ENCODE measurements at places on chromosomes 13 and 19.

- DNase-seq: peak; percentile 45
Measured at GRCh38 chr13:30581582-30581981, 36.1 kb upstream of the USPL1 start.

DNA sequence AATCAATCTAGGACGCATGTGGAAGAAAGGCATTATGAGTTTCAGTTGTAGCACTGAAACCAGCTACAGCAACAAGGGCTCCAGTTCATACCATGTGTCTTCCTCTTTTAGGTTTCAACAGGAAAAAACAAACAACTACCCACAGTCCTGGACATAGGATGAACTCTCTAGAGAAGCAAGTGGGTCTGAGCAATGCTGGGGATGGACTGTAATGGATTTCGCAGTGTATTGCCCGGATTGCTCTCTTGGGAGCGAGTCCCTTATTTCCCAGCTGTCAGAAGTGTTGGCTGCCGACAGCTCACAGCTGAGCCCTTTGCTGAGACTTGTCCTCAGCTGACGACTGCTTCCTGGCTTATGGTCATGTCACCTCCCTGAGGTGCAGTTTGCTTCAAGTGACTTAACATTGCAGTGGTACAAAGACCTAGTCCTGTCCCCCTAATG lies 12.1 kb upstream of the MYCBP2 start:
- DNase-seq: no peak

GRCh38 chr13:87128491-87128890 lies 542.7 kb upstream of the SLITRK5 start:
- no peak for DNase-seq

GRCh38 chr13:94419304-94419924 lies 60.1 kb downstream of the DCT start:
- DNase-seq: peak; percentile 7

- no peak for DNase-seq
Measured at GRCh38 chr13:87712012-87712411, 40.8 kb downstream of the SLITRK5 start.

DNA sequence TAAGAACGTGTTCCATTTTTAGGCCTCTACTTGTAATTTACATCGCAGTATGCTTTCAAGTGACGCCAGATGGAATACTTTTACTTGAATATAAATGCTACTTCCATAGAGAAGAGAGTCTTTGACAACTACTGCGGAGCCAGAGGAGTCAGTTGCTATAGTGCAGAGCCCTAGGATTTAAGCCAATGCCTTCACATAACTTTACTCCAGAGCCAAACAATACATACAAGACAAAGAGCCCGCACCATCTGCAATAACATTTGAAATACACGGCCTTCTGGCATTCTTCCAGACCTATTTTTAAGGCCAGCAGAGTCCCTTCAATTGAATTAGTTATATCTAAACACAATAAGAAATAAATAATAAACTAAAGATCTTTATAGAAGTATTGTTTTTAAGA lies 59.4 kb downstream of the XPO4 start:
- DNase-seq: no peak

DNA sequence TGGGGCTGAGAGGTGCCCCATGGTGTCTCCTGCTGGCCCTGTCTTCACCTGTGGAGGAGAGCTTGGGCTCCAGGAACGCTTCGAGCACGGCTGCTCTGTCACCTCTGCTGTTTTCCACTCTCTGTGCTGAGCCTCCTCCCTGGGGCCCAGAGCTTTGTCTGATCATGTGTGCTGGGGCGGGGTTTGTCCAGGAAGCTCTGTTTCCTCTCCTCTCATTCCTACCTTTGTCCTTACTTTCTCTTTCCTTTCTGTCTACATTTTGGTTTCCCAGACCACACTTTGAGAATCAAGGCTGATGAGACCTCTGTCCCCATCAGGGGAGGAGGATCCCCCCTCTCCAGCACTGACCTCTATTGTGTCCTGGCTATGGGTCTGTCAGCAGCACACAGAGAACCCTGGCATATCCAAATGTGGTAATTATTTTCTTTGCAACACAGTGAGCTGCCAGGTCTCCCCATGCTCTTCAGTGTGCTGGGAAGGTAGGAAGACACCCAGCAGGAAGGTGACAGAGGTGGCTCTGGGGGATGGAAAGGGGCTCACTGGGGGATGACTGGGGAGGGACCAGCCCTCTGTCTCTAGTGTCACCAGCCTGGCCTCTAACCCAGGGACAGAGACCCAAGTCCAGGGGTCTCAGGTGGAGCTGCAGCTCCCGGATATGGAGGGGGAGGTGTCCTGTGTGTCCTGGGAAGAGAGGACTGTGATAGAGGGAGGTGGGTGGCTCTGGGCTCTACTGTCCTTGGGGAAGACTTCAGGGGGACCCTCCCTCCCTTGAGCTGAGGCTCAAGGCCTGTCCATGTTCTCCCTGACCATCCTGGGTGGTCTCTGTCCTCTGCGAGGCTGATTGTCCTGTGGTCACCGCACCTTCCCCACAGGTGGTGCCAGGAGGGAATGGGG lies at the start of gene CEACAM1:
TSS of gene CEACAM1 (minus strand) at position 128 of the 894 bp plus-strand sequence. CDS start at position 21, 107 bp downstream.
- peak; percentile 75 for DNase-seq

DNA sequence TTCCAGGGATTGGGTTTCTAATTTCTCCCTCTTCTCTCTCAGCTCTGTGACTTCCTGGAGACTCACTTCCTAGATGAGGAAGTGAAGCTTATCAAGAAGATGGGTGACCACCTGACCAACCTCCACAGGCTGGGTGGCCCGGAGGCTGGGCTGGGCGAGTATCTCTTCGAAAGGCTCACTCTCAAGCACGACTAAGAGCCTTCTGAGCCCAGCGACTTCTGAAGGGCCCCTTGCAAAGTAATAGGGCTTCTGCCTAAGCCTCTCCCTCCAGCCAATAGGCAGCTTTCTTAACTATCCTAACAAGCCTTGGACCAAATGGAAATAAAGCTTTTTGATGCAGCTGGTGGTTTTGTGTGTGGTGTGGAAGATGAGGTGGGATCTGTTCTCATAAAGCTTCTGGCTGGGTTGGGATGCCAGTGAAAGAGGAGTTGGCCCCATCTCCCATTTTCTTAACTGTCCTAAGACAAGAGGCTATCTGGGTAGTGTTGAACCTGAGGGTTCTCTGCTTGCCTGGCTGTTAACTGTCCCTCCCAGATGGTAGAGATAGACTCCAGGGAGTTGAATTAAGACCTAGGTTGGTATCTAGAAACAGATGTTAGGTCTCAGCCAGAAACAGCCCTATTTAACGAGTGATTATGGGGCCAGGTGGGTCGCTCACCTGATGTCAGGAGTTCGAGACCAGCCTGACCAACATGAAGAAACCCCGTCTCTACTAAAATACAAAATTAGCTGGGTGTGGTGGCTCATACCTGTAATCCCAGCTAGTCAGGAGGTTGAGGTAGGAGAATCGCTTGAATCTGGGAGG lies 1.6 kb downstream of the FTL start:
- DNase-seq: no peak

DNA sequence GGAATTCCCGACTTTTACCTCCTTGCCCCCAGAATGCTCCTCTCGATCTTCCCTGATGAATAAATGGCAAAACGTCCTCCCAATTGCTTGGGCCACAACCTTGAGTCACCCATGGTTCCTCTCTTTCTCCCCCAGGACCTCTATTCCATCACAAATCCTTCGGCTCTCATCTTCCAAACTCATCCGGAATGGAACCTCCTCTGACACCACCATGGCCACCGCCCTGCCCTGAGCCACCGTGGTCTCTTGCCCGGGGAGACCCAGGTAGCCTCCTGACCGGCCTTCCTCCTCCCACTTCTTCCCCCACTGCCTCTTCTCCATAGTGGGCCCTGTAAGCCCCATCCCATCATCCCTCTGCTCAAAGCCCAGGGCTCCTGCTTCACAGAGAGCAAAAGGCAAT lies 4.9 kb downstream of the SLC7A10 start:
- no peak for DNase-seq

- no peak for DNase-seq
Measured at GRCh38 chr13:91381371-91381770, 17.1 kb upstream of the GPC5 start.

DNA sequence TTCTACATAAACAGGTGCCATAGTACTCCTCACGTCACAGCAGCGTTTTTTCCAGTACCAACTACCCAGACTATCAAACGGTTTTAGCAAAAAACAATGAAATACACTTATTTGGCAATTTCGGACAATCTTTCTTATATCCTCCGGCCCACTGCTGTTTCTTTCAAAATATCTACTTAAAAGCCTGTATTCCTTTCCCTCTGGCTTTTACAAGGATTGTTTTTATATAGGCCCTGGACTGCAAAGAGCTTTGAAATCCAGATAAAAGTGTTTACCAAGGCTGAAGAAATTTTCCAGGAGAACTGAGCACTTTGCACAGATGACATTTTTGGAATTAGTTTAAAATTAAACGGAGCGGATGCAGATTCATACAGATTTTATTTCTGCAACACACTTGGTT lies 255.9 kb upstream of the STARD13 start:
- no peak for DNase-seq

DNA sequence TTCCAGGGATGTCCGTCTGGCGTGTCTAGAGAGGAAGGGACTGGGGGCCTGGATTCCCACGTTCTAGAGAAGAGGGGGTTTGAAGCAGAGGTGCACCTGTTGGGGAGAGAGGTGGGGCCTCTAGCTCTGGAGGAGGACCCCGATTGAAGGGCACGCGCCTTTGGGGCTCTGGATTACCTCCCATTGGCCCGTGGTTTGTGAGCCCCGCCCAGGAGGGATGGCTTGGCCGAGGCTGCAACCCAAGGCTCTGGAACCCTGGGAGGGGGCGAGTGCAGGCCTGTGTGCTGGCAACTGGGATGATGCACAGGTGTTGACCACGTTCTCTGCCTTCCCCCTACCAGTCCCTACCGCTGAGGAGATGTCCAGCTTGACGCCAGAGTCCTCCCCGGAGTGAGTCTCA lies 20.2 kb downstream of the TMEM150B start:
- no peak for DNase-seq

DNA sequence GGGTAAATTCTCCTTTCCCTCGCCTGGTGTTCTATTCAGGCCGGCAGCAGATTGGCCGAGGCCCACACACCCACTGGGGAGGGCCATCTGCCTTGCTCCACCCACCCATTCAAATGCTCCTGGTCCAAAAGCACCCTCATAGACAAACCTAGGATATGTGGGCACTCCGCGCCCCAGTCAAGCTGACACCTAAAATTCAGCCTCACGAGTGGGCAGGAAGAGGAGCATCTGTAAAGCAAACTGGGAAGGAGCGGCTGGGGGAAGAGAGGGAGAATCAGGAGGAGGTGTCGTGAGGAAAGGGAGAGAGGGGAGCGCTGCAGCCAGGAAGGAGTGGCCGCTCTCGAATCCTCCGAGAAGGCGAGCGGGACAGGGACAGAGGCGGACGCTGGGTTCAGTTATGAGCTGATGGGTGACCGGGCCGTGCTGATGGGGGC lies 136.9 kb downstream of the USP12 start:
- DNase-seq: no peak

DNA sequence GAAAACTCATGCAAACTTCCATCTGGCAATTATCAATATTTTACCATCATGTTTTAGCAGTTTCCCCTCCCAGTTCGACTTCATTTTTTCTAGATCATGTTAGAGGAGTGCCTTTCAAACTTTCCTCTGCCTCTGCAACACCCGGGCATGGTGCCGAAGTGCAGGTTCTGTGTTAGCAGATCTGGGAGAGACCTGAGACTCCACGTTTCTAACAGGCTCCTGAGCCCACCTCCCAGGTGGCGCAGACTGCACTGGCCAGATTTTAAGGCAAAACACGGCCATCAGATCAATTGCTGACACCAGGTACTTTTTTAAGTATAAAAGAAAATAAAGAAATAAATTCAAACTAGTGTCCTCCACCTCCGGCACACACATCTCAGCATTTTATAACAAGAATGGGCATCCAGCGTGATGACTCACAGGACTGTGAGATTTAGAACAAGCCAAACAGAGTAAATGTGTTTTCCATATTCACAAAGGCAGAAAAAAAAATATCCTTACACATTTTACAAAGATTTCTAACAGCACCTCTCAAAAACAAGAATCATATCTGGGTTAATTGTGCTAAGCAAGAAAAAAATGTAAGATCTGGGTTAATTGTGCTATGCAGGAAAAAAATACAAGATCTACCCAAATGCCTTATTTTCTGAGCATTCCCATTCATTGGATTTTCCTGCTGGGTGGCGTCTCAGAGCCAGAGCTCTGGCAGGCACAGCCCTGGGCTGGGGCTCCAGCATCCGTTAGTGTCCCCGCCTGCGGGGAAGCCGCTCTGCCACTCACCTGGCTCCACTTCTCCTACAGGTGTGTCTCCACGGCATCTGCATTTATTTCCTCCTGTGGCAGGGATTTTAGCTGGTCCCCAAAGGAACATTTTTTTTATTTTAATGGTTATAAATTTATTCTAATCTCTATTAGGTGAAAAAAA lies 127.9 kb upstream of the SOX1 start:
- DNase-seq: no peak

DNA sequence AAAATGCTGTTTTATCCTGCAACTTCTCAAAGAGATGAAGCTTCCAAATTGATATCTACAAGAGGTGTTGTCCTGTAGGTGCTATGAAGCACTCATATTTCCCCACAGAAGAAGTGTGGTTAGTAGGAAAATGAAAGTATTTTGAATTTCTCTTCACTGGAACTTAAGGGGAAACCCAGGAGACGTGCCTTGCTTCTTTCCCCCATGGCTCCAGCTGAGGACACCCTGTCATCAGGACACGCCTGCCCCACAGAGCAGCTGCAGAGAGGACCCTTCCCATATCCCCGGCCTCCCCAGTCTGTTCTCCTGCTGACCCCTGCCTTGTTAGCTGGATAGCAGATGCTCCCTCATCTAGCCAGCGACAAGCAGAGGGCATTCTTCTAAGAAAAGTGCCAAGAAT lies 371.3 kb downstream of the COG6 start:
- DNase-seq: peak; percentile 3

DNA sequence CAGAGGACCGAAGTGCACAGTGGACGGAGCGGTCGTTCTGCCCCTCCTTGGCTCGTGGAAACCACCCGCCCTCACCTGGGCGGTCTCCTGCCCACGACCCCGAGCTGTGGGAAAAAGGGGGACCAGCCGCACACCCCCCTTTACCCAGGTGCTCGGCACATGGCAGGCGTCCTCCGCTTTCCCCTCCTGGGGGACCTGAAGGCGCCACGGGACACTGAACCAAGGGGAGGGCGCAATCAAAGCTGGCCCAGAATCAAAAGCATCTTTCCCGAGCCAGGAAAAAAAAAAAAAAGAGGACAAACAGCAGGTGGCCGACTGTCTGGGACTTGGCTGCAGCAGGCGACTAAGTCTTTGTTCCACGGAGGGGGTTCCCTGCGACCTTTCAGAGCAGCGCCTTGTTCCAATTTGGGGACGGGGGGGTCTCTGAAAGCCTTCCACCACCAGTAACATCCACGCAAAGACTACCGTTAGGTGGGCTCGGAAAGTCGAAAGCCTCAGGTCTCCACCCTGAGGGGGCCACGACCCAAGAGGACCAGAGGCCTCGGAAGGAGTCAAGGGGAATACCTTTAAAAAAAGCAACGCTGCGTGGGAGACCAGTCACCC lies 1.1 kb downstream of the MBD3 start:
- DNase-seq: no peak

DNA sequence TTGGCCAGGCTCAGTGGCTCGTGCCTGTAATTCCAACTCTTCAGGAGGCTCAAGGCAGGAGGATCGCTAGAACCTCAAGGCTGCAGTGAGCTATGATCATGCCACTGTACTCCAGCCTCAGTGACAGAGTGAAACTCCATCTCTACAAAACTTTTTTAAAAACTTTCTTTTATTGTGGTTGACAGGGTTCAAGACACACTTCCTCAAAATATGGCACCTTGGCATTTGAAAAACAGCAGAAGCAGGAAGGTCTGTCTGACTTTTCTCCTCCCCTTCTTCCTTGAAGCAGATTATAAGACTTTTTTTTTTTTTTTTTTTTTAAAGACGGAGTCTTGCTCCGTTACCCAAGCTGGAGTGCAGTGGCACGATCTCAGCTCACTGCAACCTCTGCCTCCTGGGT lies 100.3 kb downstream of the TM9SF2 start:
- peak; percentile 30 for DNase-seq

- peak; percentile 15 for DNase-seq
Measured at GRCh38 chr19:7858109-7858770, 15.9 kb downstream of the PRR36 start.
